Central memory CD4-positive, alpha-beta T cell (primary cell): ENCODE measurements at places on chromosomes 13 and 19.
A peak's percentile ranks its signal among the peaks of the same experiment; 100 is the strongest.

DNA sequence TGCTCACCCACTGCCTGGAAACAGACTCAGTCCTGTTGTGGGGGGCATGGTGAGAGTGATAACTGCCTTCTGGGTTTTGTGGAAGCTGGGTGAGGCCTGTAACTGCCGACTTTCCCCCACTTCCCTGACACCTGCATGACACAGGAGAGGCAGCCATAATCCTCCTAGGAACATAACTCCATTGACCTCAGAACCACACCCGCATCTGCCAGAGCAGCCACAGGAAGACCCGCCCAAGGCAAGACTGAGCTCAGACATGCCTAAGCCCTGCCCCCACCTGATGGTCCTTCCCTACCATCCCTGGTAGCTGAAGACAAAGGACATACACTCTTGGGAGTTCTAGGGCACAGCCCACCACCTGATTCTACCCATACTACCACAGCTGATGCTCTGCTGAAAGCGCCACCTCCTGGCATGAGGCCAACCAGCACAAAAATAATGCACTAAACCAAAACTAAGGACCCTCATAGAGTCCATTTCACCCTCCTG is 326.7 kb downstream of the RBM26 start:
- no peak for DNase-seq

- no peak for DNase-seq
These were observed 137.0 kb downstream of the FLT1 start for GRCh38 chr13:28357911-28358433.

DNA sequence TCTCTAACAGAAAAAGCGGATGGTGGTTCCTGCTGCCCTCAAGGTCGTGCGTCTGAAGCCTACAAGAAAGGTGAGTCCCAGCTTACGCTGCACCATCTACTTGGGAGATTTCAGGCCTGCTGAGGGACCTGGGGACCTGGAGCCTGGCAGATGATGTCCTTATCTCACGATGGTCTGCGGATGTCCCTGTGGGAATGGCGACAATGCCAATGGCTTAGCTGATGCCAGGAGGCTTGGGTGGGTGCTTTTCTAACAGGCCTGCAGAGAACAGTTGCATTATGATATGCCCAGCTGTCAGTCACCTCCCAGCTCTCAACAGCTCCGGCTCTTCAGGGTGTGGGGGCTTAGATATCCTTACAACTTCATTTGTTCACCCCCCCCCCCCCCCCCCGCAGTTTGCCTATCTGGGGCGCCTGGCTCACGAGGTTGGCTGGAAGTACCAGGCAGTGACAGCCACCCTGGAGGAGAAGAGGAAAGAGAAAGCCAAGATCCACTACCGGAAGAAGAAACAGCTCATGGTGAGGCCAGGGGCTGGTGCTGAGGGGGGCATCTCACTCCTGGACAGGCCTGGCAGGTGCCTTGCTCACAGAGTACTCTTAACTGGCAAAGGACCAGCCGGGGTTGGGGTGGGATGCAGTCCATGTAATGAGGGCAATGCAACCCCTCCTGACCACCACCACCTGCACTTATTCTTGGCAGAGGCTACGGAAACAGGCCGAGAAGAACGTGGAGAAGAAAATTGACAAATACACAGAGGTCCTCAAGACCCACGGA is 3.8 kb downstream of the RPL13A start:
- no peak for DNase-seq

GRCh38 chr19:17470068-17470841 is at the start of gene SLC27A1:
TSS of gene SLC27A1 (plus strand) at chr19:17470524. CDS start at chr19:17470541, 17 bp downstream.
- peak; percentile 84 for DNase-seq

GRCh38 chr13:23915308-23915707 is 18.0 kb upstream of the C1QTNF9B start:
- no peak for DNase-seq

- DNase-seq: no peak
These were observed 22.6 kb upstream of the USP12 start for GRCh38 chr13:27194209-27194608.

- no peak for DNase-seq
These were observed 10.1 kb downstream of the FOSB start for GRCh38 chr19:45477713-45478453.

DNA sequence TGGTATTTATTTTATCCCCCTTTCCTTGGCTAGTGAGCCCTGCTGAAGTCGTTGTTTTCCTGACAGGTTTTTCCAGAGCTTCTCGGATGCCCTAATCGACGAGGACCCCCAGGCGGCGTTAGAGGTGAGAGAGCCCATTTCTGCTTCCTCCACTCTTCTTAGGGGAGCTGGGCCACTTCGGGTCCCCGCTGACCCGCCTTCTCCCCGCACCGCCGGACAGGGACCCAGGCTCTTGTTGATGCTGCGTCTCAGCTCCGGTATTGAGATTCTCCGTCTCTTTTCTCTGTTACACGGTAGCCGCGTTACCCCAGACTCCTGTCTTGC is 306 bp downstream of the SUGT1 start:
- no peak for DNase-seq

DNA sequence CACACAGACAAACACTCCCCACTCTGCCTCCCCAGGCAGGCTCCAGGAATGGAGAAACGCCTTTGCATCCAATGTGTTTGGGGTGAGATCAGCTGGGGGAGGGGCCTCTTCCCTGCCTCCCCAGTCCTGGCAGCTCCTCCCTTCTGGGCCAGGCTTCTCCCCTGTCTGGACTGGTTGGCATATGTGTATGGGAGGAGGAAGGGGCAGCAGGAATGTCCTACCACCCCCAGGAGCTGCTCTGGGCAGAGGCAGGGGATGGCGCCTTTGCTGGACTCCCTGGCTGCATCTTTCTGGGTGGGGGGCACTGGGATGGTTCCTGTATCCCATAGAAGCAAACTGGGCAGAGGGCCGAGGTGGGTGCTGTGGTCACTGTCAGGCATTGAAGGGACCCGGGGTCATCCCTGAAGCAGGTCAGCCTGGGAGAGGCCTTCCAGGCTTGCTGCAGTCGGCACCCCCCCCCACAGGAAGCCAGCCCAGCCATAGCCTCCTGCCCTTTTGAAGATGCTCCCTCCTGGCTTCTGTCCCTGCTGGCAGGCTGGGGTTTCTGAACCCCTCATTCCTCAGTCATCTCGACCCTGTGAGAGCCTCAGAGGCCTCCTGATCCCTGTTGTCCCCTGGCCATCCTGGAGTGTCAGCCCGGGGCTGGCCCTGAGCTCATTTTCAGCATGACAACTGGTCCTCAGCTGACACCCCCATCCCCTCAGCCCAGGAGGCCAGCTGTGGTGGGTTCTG is 21.2 kb upstream of the SLC7A10 start:
- no peak for DNase-seq

DNA sequence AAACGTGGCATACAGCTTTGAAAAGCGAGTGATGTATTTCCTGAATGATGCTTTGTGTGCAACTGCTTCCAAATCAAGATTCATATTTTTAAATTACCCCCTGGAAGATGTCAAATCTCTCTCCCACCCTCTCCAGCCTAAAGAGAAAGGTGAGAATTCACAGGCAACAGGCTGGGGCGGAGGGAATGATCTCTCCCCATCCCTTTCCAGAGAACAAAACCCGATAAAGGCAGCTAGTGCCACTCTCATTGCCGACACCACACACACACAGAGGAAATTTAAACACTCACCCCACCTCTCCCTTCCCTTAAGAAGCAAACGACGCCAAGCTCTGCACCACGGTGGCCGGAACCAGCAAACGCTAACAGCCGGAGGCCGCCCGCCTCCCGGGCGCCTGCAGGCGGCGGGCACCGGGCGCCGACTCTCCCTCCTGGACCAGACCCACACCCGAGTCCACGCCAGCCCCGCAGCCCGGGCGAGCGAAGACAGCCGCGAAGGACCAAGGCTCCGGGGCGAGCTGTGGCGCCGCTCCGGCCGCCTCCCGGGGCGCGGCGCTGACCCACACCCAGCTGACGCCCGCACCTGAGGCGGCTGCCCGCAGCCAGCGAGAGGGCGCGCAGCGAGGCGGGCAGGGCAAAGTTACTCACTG is 477 bp downstream of the LNX2 start:
- no peak for DNase-seq

DNA sequence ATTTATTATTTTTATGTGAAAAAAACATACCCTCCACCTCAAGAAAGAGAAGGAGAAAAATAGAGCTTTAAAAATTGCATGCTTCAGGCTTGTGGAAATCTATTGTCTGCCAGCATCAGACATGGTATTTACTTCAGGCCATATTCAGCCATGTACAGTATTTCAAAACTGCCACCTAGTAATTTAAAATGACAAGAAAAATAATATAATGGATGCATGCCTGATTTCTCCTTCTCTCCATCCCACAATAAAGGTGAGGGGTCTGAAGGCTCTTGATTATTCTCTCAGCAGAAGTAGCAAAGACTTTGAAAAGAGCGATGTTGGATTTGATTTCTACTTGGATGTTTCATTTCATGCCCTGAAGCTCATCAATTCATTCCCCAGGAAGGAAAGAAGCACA is 250.7 kb downstream of the TBC1D4 start:
- no peak for DNase-seq
